Activated T-cell treated with anti-CD3 and anti-CD28 coated beads, Interleukin-2, amount 50 U/mL, for 48 hours (primary cell): ENCODE measurements at places on chromosomes 7 and 10.
A peak's percentile ranks its signal among the peaks of the same experiment; 100 is the strongest.

DNA sequence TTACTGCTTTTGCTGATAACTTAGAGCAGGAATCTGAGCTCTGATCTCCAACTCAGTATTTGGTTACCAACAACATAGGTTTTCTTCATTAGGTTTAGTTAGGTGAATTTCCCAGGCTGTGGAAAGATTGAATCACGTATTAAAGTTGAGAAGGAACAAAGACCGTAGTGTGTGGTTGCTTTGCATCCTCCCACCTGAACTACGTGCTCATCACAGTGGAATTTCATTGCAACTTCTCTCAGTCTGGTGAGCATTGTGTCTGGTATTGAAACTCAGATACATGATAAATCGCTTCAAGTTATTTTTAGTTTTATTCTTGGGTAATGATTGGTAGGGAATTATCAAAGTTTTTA lies 139.4 kb upstream of the AKR1E2 start:
- no peak for DNase-seq

DNA sequence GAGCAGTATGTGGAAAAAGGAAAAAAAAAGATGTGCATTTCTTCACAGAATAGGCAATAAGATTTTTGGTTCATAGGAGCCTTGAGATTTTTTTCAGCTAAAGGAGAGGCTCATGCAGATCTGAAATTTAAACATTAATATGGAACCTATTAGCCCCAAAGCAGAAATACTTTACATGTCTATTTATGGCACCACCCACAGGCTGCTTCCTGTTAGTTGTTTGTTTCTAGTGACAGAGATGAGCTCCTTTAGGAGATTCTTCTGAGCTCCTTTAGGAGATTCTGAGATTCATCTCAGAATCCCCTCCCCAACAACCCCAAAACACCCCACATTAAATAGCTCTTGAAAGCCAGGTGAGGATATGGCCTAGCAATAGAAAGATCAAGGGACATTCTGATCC lies 27.9 kb upstream of the HPS1 start:
- no peak for DNase-seq

DNA sequence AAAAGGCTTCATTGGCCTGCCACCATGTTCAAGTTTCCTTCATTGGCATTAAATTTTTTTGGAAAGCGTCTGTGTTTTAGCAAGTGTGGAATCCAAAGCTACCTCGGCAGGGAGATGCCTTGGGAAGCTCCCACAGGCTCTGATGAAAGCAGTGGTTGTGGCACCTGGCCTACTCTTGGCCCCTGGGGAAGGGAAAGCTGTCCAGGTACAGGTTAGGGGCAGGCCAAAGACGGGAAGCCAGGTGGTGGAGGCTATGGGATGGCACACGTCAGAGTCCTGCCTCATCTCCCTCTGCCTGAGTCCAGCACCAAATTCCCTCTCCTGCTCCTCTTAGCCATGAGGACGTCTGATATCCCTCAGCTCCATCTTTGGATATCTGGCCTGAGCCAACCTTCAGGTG lies 49.7 kb downstream of the C10orf120 start:
- no peak for DNase-seq

- peak; percentile 83 for DNase-seq
These were observed 262.8 kb upstream of the AOAH start for GRCh38 chr7:36986948-36987724.

DNA sequence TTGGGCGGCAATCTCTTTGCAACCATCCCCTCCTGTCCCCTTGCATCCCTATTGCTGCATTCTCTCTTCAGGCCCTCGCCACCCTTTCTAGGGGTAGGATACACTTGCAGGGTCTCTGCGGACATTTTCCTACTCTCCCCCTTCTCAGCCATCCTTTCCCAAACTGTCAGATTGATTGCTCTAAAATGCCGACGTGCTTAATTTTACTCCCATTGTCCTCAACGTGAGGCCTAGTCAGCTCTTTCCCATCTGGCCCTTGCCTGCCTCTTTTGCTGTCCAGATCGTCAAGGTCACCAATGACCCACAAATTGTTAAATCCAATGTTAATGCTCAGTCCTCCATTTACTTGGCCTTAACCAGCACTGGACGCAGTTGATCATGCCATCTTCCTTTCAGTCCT lies 12.7 kb upstream of the LRMDA start:
- DNase-seq: no peak

GRCh38 chr10:86958901-86959736 lies 720 bp downstream of the SNCG start:
- DNase-seq: no peak

GRCh38 chr7:5539013-5539411 lies 115.4 kb upstream of the TNRC18 start:
- DNase-seq: no peak

GRCh38 chr7:125848157-125848556 lies 918.5 kb upstream of the POT1 start:
- DNase-seq: no peak

DNA sequence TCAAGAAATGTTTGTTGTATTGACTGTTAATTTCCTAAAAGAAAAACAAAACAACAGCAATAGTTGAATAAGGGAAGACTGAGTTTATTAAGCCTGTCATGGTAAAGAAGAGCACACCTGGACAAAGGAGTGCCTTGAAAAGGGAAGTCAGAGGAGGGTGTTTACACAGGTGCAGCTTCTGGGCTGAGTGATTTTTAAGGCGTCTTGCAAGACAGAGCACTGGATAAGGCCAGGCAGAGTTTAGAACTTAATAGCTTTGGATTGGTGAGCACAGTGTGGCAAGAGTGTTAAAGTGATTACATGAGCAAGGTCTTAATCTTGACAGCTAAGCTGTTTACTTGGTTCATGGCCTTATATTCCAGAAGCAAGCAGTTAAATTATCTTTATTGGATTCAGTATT lies 423.2 kb downstream of the CNTNAP2 start:
- DNase-seq: no peak

DNA sequence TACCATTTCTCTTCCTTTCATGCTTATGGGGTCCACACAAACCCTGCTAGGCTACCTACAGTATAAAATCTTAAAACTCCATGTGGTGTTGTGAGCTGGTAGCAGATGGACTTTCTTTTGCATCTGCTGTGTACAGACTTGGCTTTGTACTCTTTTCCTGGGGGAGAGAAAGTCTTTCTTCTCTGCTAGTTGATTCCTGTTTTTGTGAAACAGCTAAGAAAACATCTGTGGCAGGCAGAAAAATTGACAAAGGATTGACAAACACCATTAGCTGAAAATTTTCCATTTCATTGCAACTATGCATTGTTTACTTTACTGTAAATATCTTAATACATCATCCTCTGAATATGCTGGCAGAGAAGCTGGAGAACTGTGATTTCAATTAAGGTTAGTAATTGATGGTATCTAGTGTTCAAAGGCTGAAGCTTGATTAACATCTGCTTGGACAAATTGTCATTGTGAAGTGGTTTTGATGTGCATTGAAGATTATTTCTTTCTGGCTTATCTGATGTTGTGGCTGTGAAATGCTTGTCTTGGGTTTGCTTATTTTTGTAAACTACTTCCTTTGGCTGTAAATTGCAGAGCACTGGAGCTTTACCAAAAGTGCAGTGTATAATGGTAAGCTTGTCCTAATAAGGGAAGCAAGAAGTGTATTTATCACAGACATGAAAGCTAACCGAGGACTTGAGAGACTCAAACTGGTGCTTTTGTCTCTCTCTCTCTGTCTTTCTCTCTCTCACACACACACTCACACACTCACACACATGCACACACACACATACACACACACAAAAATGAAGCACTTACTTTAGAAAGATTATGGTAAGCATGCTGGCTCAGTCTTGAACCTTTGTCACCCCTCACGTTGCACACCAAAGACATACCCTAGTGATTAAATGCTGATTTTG lies at the start of gene FOXP2:
TSS of gene FOXP2 (plus strand) at position 660 of the 908 bp plus-strand sequence. CDS start 11,697 bp downstream, outside the sequence.
- DNase-seq: no peak

- no peak for DNase-seq
These were observed 127.7 kb downstream of the SPAG6 start for GRCh38 chr10:22473044-22473443.

- DNase-seq: no peak
These were observed 42.3 kb downstream of the ARID5B start for GRCh38 chr10:61943674-61944378.

DNA sequence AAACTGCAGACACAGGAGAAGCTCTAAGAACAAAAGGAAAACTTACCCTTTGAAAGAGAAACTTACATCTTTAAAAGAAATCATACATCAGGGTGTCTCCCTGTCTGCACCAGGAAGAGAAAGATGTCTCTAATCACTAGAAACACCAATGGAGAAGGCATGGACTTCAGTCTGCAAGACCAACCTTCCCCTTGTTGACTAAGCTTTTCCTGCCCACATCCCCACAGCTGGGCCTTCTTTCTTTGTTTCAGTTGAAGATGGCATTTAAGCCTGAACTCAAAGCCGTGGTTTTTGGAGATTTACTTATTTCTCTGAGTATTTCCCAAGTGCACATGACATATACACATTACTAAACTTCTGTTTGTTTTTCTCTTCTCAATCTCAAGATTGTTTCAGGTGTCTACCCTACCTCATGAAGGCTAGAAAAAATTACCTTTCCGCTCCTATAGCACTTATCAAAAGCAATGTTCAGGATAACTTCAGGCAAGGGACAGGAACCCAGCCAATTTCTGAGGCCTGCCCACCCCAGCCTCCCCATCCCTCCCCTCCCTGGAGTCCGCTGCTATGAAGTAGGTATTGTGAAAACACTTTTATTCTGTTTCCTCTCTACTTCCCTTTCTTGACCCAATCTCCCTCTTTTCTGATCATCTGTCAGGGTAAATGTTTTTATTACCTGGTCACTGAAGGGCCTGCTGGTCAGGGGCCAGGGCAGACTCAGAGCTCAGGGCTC lies 2.8 kb upstream of the SLC29A3 start:
- DNase-seq: no peak

DNA sequence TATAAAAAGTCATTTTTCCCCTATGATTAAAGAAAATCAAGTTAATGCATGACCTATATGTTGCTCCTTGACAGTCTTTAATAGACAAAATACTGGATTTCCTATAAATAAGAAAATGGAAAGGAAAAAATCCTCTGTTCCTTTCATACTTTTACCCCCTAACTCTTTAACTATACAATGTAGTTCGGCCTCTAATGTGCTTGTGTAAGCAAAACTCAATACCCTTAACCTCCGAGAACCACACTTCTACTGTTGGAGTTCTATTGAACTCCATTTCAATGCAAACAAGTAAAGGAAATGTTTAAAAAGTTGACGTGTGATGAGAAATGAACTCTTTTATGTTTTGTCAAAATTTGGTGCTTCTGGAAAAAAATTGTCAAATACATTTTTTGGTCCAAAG lies 36.0 kb downstream of the HDAC9 start:
- DNase-seq: no peak

DNA sequence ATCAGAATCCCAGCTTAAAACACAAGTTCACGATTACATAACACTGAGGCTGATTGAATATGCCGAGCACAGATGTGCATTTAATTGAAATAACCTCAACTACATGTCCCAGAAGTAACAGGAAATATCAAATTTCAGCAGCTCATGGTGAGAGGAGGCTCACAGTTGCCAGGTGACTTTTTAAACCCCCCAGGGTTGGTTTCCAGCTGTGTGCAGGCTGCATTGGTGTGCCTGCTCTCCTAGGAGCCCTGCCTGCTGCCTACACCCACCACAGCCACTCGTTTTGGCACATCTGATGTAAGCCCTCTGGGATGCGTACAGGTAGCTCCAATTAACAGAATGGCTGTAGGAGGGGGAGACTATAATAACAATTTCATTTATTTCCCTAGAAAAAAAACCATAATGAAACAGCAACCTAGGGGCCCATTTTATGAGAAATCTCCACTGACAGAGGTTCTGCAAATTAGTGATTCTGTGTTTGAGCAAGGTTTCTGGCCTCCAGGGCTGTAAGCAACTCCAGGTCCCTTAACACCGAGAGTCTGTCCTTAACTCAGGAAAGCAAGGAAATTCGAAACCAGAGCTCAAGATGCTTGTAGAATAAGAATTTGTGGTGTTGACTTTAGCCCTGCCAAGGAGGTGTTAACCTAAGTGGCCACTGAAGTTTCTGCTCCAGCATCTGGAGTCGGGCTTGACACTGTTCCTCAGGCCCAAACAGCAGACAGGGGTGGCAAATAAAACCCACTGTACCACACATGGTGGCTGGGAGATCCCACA lies 161.9 kb downstream of the BMPER start:
- DNase-seq: no peak

GRCh38 chr10:26517141-26517867 lies 79.2 kb downstream of the APBB1IP start:
- DNase-seq: no peak

GRCh38 chr10:101400585-101400984 lies 46.6 kb downstream of the BTRC start:
- DNase-seq: no peak

DNA sequence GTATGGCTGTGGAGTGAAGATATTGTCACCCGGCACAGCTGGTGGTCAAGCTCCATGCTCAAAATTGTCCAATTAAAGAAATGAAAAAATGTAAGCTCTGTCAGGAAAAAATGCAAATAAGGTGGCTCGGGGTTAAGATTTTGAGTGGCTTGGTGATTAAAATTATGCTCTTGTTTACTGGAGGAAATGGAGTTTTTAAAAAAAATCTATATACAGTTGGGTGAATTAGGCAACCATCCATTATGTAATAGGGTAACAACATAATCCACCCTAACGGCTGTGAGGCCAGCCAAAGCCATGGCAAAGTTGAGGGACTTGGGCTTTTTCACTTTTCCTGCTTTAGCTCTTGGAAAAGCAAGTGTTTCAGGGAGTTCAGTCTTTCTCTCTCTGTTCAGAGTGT lies 260.8 kb upstream of the HABP2 start:
- DNase-seq: no peak

DNA sequence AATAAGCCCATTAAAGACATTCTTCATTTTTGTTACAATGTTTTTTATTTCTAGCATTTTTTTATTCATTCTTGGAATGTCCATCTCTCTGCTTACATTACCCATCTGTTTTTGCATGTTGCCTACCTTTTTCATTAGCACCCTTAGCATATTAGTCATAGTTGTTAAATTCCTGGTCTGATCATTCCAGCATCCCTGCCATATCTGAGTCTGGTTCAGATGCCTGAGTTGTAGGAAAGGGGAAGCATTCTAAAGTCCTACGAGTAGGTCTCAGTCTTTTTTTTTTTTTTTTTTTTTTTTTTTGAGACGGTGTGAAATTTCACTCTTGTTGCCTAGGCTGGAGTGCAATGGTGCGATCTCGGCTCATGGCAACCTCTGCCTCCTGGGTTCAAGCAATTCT lies 19.7 kb upstream of the NRF1 start:
- DNase-seq: no peak

GRCh38 chr10:75468612-75469005 lies 37.2 kb downstream of the LRMDA start:
- no peak for DNase-seq

DNA sequence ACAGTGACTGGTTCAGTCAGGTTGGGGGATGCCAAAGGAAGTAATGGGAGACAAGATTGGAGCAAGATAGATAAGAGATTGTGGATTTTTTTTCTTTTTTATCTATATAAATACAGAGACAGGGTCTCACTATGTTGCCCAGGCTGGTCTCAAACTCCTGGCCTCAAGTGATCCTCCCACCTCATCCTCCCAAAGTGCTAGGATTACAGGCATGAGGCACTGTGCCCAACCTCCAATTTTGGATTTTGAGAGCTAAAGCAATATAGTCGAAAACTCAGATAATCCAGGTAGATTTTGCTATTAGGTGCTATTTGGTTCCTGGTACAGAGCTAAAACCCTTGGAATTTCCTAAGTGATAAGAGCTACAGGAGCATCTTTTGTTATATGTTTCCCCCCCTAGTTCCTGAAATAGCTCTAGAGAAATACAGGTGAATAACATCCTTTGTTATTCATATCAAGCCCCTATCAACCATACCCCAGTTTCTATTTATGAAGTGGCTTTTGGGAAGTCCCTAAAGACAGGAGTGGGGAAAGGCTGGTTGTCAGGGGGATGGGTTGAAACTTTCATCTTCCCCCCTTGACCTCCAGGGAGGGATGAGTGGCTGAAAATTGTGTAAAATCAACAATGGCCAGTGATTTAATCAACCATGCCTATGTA lies 151.2 kb downstream of the CFTR start:
- DNase-seq: no peak
